ENCODE measurements at places on chromosomes 13 and 19.

DNA sequence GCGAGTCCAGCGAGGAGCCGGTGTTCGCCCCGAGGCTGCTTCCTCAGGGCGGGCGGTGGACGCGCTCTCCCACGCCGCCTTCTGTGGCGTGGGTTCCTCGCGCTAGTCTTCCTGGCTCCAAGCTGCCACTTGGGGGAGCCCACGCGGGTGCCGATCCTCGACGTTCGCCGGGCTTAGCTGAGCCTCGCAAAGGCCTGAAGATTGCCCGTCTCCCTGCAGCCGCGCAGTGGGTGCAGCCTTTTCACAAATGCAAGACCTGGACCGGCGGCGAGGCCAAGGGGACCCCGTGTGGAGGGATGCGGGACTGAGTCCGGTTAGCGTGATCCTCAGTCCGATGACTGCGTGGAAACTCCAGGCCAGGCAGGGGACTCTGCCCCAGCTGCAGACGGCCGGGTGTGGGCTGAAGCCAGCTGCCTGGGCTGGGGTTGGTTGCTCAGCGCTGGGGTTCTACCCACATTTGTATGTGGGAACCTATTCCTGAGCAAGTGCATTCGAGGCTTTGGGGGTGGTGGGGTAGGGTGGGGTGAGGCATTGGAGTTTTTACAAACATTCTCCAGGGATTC is 16.6 kb upstream of the LRP3 start:
- peak; percentile 83 for DNase-seq

DNA sequence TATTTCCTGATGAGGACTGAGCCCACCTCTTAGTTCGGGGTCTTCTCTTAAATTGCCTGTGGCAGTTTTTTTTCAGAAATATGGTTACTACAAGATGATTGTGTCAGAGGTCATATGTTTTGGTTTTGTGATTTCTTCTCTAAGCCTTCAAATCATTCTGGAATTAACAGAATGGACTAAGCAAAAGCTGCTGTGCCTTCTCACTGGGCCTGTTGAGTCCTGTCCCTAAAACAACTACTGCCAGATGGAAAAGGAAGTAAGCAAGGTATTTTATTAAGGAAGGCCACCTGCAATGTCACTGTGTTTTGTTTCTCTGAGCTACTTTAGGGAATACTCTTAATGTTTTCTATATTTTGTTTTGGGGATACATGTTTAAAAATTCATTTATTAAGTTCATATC is 470.8 kb downstream of the PCDH20 start:
- no peak for DNase-seq

DNA sequence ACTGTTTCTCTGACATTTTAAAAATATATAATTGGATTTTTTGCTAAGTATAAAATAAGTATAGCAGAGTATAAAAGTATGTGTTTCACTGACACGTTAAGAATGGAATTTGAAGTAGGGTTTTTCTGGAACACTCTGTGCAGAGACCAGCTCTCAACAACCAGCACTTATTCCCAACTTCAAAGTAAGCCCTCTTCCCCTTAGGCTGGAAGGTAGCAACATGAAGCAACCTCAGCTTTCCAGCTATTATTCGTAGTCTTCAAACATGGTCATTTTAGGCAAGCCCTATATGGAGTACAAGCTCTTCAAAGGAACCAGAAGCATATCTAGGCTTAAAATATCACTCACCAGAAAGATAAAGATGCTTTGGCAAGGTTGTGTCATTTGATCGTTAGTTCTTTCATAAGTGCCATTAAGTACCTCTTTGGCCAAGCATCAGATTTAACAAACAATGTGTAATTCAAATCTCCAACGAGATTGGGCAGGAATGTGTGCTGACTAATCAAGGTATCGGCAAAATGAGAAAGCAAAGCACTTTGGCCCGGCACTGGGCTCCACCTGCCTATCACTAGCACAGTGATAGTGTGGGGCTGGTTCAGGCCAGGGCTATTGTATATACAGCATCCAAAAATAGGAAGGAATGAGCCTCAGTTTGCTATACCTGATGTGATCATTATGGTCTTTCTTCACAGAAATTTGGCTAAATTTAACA is 95.9 kb upstream of the FREM2 start:
- no peak for DNase-seq

- DNase-seq = no peak
These were observed 44.6 kb downstream of the ANKRD27 start for GRCh38 chr19:32630338-32630737.

- DNase-seq = no peak
These were observed 1.2 kb downstream of the C13orf46 start for GRCh38 chr13:113972451-113973217.

DNA sequence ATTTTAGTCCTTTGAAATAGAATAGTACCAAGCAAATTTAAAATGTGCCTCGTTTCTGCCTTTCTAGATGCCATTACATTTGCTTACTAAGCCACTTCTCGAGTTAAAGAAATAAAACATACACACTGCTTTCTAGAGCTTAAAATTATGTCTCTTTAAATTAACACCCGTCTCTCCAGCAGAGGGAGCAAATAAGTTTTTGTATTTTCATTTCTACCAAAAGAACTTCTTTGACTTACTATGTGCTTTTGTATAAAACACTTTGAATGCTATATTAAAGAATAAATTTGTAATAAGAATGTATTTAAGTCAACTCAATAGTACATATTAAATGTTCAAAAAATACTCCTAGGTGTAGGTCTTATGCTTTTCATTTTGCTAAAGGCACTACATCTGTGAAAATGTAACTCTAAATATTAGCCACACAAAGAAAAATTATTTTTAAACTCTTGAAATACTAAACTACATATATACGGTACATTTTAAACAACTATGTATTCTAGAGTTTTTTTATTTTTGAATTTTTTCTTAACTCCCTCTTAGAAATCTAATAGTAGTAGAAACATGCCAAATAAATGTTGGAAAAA is 269.3 kb upstream of the MIR17HG start:
- DNase-seq = no peak

GRCh38 chr19:1173845-1174809 is at the start of gene SBNO2:
Gene SBNO2 (minus strand): TSS chr19:1174268. CDS start chr19:1154276, 19,992 bp downstream.
- peak; percentile 91 for DNase-seq

- DNase-seq = no peak
These were observed 13.9 kb downstream of the SLITRK5 start for GRCh38 chr13:87684850-87685742.

DNA sequence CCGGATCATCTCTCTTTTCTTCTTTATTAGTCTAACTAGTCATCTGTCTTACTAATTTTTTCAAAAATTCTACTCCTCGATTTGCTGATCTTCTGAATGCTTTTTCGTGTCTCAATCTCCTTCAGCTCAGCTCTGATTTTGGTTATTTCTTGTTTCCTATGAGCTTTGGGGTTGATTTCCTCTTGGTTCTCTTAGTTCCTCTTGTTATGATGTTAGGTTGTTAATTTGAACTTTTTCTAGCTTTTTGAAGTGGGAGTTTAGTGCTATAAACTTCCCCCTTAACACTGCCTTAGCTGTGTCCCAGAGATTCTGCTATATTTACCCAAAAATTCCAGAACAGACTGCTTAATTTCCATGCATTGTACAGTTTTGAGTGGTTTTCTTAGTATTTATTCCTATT is 3.4 kb downstream of the FCAR start:
- no peak for DNase-seq

- DNase-seq = no peak
These were observed 28.1 kb upstream of the MPHOSPH8 start for GRCh38 chr13:19605161-19605955.

GRCh38 chr19:17424743-17425365 is 5.0 kb downstream of the MVB12A start:
- peak; percentile 64 for DNase-seq

DNA sequence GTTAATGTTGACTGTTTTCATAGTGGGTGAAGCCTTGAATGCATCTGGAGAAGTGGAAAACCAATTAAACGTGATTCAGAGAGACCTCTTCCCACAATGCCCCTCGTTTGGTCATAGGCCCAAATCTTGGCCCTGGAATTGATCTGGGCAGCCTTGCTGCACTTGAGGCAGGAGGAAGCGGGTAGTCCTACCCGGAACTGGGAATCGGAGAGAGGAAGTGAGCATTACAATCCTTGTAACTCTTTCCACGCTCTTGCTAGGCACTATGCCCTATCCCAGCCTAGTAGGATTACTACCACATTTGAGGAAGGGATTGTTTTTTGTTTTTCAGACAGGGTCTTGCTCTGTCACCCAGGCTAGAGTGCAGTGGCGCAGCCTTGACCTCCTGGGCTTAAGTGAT is 3.6 kb downstream of the KCNK6 start:
- no peak for DNase-seq

GRCh38 chr19:18645035-18645511 is 8.2 kb downstream of the KLHL26 start:
- DNase-seq = no peak

GRCh38 chr13:111789420-111789819 is 277.5 kb upstream of the SOX1 start:
- peak; percentile 5 for DNase-seq

- DNase-seq = no peak
These were observed 54.0 kb downstream of the ZNF536 start for GRCh38 chr19:30425885-30426838.

DNA sequence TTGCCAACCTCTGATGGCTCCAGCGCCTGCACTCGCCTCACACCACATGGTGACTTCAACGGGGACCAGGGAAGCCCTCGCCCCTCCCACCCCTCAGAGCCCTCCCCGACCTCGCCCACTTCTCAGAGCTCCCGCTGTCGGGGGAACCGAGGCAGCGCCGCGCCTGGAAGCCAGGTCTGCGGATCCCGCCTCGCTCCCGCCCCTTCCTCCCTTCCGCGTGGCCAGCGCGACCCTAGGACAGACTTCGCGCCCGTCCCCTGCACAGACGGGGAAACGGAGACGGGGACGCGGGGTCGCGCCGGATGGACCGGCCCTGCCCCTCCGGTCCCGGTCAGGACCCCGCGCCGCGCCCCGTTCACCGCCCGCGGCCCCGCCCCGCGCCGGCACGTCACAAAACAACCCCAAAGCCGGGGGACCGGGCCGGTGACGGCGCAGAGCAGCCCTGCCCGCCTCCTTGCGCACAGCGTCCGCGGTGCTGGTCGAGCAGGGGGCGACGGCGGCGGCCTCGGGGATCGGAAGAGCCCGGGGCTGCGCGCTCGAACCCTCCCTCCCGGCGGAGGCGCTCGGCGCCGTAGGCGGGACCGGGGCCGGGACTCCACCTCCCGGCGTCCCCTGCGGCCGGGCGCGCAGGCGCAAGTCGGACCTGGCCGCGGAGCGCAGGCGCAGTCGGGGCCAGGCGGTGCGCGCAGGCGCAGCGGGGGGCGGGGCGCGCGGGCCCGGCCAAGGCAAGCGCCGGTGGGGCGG is 379 bp upstream of the CDC34 start:
- DNase-seq = peak; percentile 93

DNA sequence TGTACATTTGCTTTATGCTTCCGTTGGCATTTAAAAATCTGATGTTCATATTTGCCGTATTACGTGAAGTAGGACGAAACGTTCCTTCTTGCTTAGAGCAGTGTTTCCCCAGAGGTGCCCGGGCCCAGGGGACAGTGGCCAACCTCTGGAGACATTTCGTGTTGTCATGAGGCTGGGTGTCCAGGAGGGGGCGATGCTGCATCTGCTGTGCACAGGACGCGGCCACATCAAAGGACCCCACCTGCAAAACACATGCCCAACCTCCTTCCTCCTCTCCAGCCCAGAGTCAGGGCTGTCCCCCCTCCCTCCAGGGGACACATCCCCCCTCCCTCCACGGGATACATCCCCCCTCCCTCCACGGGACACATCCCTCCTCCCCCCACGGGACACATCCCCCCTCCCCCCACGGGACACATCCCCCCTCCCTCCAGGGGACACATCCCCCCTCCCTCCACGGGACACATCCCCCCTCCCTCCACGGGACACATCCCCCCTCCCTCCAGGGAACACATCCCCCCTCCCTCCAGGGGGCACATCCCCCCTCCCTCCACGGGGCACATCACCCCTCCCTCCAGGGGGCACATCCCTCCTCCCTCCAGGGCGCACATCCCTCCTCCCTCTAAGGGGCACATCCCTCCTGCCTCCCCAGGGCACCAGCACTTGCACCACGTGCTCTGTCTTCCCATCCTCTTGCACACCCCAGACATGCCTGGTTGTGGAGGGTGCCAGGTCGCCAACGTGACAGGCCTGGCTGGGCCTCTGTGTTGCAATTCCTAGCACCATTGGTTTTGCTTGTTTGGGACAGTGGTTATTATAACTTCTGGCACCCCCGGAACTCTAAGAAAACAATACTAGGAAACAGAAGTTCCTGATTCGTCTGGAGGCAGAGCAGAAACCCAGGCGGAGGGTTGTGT is 46.7 kb downstream of the GAS6 start:
- peak; percentile 83 for DNase-seq

GRCh38 chr19:2754659-2755447 is 15.0 kb upstream of the SLC39A3 start:
- DNase-seq = no peak

GRCh38 chr19:33447336-33448158 is 74.0 kb downstream of the CEBPG start:
- peak; percentile 20 for DNase-seq

- peak; percentile 89 for DNase-seq
These were observed 5.1 kb upstream of the FLT3LG start for GRCh38 chr19:49468746-49469447.

Measured in femur (tissue), 1 donor.